AG08396 (cell line): ENCODE measurements at places on chromosomes 7 and 10.

- peak; percentile 75 for DNase-seq
Measured at GRCh38 chr7:71633551-71634008, 501.6 kb downstream of the GALNT17 start.

DNA sequence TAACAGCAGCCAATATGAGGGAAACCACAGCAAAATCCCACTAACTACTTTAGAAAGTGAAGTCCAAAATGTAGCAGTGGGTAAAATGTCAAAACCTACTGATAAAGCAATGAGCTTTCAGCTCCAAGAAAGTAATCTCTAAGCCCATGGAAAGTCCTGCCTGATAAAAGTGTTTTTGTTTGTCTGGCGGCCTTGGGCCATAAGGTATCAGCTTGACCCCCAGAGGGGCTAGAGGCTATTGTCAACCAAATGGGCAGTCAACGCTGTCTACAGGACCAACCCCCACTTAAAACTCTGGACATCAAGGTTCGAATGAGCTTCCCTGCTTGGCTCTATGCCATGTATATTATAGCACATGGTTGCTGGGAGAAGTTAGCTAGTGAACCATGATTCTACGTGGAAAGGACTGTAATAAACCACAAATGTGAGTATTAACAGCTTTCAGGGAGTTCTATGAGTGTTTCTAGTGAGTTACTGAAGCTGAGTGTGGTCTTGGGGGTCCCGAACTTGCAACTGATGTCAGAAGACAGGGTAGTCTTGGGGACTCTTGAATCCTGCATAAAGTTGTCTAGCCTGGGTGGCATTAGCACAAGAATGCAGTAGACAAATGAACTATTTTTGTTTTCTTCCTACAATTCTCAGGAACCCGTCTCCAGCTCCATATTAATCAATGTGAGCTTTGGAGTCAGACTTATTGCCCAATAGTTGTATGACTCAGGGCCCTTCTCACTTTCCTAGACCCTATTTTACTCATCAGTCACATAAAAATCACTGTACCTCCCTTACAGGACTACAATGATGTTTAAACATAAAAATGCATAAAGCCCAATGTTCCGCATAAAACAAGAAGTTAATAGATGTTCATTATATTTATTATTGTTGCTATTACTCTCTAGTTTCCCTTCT is 164.9 kb downstream of the DGKI start:
- DNase-seq: peak; percentile 45

- DNase-seq: no peak
Measured at GRCh38 chr7:50268223-50268622, 36.3 kb upstream of the IKZF1 start.

- no peak for DNase-seq
Measured at GRCh38 chr7:92669616-92670165, 79.5 kb upstream of the FAM133B start.
